ENCODE measurements at places on chromosomes 5 and 9. TPM values are rescaled to one million over a fixed set of nuclear protein-coding genes. Genes with fewer than 3 reads are reported as not detected.

The GNG10 gene
- total RNA-seq: 29.8 TPM

The RPL12 gene
- 691 TPM for total RNA-seq

The GLDC gene
- total RNA-seq: 0.21 TPM

The MSMP gene
- total RNA-seq: not detected

The SEMA6A gene
- total RNA-seq: 5.7 TPM

The EXD3 gene
- total RNA-seq: 8.0 TPM

The SURF6 gene
- 11.1 TPM for total RNA-seq

The PCDH12 gene
- total RNA-seq: 5.4 TPM

The LRRTM2 gene
- total RNA-seq: 0.12 TPM

The CBY3 gene
- total RNA-seq: not detected

The LTC4S gene
- total RNA-seq: 13.9 TPM

The TAS2R1 gene
- not detected for total RNA-seq

The CARD6 gene
- 10.8 TPM for total RNA-seq

DNA sequence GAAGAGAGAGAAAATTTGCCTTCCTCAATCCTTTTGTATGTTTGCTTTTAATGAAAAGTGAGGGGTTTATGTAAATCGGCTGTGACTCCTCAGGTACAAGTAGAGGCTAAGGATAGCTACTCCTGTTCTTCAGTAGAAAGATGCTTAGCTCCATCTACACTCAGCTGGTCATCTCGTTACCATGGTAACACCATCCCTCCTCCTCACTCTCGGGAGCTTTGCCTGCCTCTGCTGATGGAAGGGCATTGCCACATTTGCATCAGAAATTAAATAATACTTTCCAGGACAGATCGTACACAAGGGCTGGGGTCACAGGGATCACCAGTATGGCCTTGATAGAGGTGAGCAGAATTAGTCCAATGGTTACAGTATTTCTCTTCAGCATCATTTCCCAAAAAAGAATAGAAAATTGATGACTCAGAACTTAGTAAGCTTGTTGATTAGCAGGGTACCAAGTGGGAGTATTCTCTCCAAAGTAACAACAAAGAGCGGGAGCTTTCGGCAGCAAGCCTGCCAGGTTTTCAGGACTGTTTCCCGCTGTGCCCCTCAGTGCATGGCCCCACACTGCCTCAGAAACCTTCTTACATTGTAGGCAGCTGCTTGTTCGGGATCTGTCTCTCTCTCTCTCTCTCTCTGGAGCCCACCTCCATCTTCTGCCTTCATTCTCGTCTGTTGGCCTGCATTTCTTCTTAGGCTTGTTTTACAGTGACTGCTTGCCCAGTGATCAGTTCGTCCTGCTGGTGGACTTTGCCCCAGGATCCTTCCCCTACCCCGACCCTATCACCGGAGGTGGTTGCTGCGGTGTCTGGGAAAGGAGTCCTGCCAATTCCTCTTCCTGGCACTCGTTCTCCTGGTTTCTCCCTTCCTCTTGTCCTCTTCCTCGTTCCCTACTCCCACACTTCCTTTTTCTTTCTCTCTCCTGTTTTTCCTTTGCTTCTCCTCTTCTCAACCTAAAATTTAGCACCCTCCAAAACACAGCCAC, 51.9 kb upstream of the SNAPC3 start:
- no peak for DNase-seq

- DNase-seq: peak; percentile 25
These were observed at the start of gene PLPPR1 for GRCh38 chr9:101028346-101029314. PLPPR1 (plus strand) TSS chr9:101028727.

DNA sequence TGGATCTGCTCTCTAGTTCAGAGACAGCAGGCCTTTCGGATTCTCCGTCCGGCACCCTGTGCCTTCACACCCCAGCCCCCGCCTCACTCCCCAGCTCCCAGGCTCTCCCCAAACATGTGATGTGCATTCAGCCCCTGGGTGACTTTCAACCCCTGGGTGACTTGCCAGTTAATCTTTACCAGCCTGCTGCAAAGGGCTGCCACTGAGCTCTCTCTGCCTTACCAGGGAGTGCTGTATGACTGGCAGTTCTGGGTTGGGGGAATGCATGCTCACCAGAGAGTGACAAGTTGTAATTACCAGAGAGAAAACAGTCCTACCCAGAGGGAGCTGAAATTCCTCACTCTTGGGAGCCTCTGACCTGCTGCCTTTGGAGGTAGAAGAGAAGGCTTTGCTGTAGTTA, 4.9 kb upstream of the ADRA1B start:
- DNase-seq: no peak

DNA sequence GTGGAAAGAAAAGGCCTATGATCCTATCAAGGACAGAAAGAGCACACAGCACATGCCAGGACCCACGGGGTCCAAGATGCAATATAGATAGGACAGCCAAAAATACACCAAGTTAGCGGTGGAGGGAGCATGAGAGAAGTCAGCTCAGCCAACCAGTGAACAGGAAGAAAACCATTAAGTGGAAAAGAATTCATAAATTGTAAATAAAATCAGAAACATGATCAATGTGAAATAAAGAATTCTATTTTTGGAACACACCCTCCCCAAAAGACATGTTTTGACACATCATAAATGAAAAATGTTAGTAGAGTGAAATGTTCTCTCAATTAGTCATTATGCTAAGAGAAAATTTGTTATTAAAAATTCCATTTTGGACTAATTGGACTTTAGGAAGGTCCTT, 35.6 kb downstream of the ATPSCKMT start:
- no peak for DNase-seq

- DNase-seq: peak; percentile 36
These were observed 378.9 kb downstream of the KCTD16 start for GRCh38 chr5:144549580-144549979.

- no peak for DNase-seq
These were observed 16.2 kb upstream of the ERAP1 start for GRCh38 chr5:96823900-96824380.

GRCh38 chr9:111094433-111094924, 56.2 kb upstream of the LPAR1 start:
- peak; percentile 35 for DNase-seq

GRCh38 chr5:120082316-120083068, 381.6 kb upstream of the PRR16 start:
- no peak for DNase-seq

DNA sequence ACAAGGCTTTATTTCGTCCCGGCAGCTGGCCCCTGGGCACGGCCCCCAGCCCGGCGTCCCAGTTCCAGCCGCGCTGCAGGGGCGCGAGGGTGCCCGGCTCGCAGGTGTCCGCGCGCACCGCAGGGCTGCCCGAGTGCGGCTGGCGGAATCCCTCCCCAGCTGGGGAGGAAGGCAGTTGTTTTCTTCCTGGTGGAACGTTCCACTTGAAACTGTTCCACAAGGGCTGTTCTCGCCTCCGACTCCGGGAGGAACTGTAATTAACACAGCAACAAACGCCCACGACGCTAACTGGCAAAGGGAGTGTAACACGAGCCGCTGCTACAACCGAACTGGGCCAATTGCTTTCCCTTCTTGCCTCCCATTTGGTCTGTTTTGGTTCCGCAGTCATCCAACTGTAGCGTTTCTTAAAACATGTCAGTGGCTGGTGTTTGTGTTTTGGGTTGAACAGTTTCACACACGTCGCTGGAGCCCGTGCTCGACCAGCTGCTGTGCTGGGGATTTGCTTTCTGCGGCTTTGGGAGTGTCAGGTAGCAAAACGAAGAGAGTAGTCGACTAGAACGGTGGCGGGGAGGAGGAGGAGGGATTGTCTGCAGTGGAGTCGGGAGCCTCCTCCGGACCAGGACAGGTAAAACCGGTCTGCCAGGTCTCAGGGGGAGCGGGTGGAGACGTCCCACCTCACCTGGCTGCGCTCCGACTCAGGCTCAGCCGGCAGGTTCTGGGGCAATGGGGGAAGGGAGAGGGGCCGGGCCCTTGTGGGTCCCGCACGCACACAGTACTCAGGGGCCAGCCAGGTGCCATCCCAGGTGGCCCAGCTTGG, 131.6 kb upstream of the NIPBL start:
- DNase-seq: no peak

- no peak for DNase-seq
These were observed 185.0 kb downstream of the GAPVD1 start for GRCh38 chr9:125446561-125447094.

GRCh38 chr5:153659039-153659736, 168.7 kb downstream of the GRIA1 start:
- DNase-seq: no peak

GRCh38 chr5:88688984-88689667, 193.9 kb downstream of the MEF2C start:
- DNase-seq: no peak

DNA sequence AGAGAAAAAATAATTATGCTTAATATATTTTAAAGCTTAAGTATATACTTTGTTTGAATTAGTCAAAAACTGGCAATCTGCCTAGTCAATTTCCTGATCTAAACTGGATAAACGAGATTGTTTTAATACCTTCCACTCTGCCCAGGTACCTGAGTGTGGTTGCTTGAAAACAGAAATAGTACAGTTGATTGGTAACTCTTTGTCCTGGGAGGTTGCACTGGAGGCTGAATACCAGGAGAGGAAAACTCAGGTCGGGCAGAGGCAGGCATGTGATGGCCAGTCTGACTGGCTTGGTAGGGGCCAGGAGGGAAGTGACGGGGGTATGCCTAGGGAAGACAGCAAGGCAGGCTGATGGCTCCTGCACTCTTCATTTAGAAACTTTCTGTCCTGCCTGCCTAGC, 80.2 kb downstream of the PIK3R1 start:
- DNase-seq: no peak

GRCh38 chr5:32618962-32619361, 33.6 kb downstream of the SUB1 start:
- DNase-seq: peak; percentile 31

DNA sequence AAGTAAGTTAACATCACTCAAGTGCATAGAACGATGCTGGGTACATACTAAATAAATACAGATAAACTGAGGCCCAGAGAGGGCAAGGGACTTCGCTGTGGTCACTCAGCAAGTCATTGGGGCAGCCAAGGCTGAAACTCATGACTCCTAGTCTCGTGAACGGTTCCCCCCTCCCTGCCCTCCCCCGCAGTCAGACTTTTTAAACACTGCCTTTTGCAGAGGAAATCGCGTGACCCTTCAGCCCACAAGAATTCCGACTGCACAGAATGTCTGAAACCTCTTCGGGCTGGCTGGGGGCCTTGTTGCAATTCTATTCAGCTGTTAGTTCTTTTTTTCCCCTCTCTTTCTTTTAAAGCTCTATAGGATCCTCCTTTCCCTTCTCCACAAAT, 28.1 kb downstream of the NEK6 start:
- peak; percentile 80 for DNase-seq

GRCh38 chr5:10317825-10318682, 10.4 kb upstream of the CMBL start:
- DNase-seq: no peak

- no peak for DNase-seq
These were observed 103.1 kb upstream of the SARDH start for GRCh38 chr9:133841167-133841812.

DNA sequence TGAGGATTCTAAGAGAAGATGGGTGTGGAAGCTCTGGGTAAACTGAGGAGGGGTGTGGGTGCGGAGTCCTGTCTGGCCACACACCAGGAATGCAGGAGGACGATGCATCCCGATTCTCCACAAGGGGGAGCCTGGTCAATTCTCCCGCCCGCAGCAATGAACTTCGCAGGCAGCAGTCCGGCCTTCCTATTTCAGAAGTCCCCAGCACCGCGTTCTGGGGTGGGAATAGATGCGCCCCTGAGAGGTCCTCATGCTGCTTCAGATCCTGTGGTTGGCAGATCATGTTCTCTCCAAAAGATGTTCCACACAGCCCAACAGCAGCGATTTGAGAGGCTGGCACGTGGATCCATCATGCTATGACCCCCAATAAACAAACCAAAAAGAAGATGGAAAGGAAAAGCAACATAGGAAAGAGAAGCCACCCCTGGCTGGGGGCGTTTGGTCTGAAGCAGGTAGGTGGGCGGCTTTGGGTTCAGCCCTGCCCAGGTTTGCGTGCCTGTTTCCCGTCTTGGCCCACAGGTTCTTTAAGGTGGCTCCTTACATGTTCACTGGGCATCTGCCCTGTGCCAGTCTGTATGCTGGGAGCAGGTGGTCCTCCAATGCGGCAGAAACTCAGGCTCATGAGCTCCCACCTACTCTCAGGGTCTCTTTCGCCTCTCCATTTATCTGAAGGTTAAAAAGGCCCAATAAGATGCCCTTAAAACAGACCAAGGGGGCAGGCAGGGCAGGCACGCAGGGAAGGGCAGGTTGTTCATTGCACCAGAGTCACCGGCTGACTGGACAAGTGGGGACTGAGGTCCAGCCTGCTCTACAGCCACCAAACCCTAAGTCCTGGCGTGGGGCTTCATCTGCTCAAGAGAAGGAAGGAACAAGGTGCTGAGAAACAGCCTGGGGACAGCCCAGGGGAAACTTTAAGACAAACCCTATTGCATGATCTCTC, 171.6 kb downstream of the PAX5 start:
- DNase-seq: peak; percentile 36

DNA sequence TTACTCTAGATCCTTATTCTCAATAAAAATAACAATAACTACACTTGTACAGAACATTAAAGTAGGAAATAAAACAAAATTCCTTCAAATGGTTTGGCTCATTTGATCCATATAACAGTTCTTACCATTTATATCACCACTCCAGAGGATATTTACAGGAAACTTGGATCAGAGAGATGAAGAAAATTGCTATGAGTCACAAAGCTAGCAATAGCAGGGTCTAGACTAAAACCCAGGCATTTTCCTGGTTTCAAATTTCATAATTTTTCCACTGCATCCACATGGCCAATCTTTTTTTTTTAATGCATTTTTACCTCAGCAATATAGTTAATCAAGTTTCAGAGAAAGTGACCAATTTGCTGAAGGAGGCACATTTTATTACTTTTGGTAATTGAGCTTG, 299.2 kb downstream of the ELAVL2 start:
- no peak for DNase-seq

- DNase-seq: no peak
These were observed 94.9 kb upstream of the TNC start for GRCh38 chr9:115212832-115213231.

- DNase-seq: peak; percentile 83
These were observed 27.9 kb upstream of the BASP1 start for GRCh38 chr5:17189381-17190036.

GRCh38 chr9:19551124-19551929, 142.5 kb downstream of the ACER2 start:
- DNase-seq: no peak

GRCh38 chr5:39713250-39713916, 288.6 kb upstream of the DAB2 start:
- no peak for DNase-seq

GRCh38 chr5:154878642-154879335, 20.4 kb downstream of the CNOT8 start:
- DNase-seq: no peak

- no peak for DNase-seq
These were observed 23.5 kb downstream of the PCSK5 start for GRCh38 chr9:75914002-75914401.

GRCh38 chr9:20620650-20621470, 1.4 kb downstream of the MLLT3 start:
- peak; percentile 49 for DNase-seq

- DNase-seq: no peak
These were observed 202.7 kb upstream of the NR3C1 start for GRCh38 chr5:143606043-143606752.

GRCh38 chr5:151595411-151595826, 4.3 kb upstream of the FAT2 start:
- DNase-seq: no peak

GRCh38 chr5:121628783-121629182, 222.9 kb upstream of the FTMT start:
- no peak for DNase-seq

GRCh38 chr5:79759436-79759835, 69.8 kb downstream of the CMYA5 start:
- DNase-seq: no peak

GRCh38 chr5:140114341-140115185, 654 bp downstream of the PURA start:
- peak; percentile 79 for DNase-seq

GRCh38 chr5:180618829-180619562, 27.7 kb upstream of the SCGB3A1 start:
- DNase-seq: no peak

- no peak for DNase-seq
These were observed 69.1 kb upstream of the PUM3 start for GRCh38 chr9:2913026-2913425.

Data from left cardiac atrium (tissue), 4 donors.